ENCODE measurements at places on chromosomes 1 and 21.
A peak's percentile ranks its signal among the peaks of the same experiment; 100 is the strongest.

DNA sequence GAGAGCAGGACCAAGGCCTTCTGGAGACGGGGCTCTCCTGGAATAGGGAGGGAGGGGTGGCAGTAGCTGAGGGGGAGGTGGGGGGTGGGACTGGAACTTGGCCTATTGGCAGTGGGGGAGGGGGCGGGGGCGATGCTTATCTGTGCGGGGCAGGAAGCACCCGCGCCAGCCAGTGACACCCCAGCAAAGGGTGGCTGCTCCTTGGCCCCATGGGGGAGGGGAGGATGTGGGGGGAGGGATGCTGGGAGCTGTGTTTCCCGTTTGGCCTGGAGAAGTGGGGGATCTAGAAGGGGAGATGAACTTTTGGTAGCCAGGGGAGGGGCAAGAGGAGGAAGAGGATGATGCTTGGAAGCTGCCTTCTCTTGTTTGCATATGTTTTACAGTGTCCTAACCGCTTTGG lies 11.0 kb downstream of the ZBTB7B start:
- DNase-seq = no peak

GRCh38 chr1:213070406-213070805 lies 19.4 kb downstream of the RPS6KC1 start:
- DNase-seq = no peak

DNA sequence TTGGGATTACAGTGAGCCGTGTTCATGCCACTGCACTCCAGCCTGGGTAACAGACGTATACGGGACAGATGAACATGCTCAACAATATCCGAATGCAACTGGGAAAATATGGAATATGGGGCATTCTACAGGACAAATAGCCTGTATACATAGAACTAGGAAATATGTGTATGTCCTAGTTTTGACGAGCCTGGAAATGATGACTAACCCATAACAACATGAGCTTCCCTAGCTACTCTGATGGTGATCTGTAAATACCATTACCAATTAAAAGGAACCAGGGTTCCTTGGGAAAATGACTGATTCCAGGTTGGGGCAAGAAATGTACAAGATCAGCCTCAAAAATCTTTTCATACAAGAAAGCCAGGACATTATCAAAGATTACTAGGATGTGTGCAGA lies 42.8 kb upstream of the ARTN start:
- no peak for DNase-seq

- DNase-seq = no peak
These were observed 319.0 kb downstream of the HHAT start for GRCh38 chr1:210647406-210648333.

DNA sequence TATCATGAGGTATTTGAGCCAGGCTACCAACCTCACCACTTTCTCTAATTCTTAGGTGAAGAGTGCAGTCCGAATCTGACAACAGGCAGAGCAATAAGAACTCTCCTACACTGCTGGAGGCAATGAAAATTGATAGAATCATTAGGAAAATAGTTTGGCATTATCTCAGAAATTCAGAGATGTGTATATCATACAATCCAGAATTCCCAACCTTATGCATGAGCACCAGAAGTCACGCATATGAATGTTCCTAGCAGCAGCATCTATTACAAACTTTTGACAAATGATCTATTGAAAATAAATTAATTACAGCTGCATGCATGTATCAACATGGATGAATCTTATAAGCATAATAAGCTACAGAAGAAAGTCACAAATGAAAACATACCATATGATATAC lies 176.9 kb upstream of the CAMK1G start:
- no peak for DNase-seq

GRCh38 chr1:95554408-95554807 lies 320.4 kb downstream of the RWDD3 start:
- DNase-seq = no peak

- DNase-seq = no peak
These were observed 621.5 kb upstream of the ADGRL2 start for GRCh38 chr1:81179242-81179641.

DNA sequence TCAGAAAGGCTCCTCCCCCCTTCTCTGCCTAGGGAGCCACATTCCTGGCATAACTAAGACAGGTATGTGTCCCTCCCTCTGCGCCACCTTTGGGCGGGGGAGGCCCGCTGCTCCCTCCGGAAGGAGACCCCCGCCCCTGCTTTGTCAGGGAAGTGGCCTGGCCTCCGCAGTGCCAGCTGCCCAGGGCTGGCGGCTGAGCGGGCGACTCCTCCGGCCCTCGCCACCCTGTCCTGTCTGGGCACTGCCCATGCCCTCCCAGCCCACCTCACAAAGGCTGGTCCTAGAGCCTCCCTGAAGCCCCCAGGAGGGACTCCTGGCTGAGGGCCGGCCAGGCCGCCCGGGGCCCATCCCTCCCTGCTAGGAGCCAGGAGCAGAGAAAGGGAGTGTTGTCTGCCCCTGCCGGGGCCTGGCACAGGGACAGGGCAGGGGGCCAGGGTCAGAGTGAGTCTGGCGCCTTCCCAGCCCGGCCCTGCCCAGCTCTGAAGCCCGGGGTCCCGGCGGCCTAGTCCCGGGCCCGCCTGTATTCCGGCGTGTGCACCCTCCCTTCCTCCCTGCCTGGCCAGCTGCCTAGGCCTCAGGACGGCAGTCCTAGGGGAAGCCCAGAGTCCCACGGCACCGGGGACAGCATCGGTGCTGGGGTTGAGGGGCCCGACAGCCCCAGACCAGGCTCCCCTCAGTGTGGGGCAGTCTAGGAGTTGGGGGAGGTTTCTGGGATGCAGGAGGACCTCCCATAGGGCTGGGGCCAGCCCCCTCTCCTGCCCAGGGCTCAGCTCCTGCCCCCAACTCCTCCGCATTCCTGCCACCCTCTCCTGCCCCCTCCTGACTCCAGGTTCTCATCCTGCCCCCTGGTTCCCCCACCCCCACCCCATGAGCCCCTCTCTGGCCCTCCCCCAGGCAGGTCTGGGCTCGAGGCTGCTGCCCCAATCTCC lies 5.1 kb downstream of the AGRN start:
- no peak for DNase-seq

- no peak for DNase-seq
These were observed 432.0 kb downstream of the SETD4 start for GRCh38 chr21:35628316-35628715.

- DNase-seq = no peak
These were observed 44.3 kb upstream of the GTF2B start for GRCh38 chr1:88935522-88936222.

GRCh38 chr1:125066385-125066784 lies 3881.6 kb downstream of the SRGAP2C start:
- DNase-seq = no peak

GRCh38 chr1:196400478-196401451 lies 207.5 kb downstream of the KCNT2 start:
- no peak for DNase-seq

DNA sequence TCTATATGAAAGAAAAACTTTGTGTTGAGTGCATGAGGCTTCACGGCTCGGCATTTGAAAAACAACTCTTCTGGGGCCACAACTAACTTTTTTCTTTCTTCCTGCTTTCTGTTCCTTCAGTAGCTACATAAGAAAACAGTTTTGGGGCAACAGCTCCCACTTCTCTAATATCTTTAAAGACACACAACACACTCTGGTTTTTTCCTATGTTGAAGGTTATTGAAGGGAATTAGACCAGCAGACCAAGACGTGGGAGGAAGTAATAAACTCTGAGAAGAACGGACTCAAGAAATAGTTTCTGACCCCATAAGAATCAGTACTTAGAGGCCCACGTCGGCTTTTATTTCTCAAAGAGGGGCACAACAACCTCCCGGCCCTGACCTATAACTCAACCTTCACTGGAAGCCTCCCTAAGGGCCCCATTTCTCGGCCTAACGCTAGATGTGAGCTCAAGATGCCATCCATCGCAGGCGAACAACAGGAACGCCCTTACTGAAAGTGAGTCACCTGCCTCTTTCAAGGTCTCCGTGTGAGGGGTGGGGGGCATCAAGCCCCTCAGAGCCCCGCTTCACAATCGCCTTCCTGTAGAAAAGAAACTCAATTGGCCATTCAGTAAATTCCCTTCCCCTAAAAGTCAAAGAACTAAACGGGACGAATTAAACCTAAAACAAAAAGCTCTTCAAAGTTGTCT lies 844 bp downstream of the ZMYM6 start:
- peak; percentile 11 for DNase-seq

- DNase-seq = no peak
These were observed 6.1 kb upstream of the HP1BP3 start for GRCh38 chr1:20793236-20793635.

DNA sequence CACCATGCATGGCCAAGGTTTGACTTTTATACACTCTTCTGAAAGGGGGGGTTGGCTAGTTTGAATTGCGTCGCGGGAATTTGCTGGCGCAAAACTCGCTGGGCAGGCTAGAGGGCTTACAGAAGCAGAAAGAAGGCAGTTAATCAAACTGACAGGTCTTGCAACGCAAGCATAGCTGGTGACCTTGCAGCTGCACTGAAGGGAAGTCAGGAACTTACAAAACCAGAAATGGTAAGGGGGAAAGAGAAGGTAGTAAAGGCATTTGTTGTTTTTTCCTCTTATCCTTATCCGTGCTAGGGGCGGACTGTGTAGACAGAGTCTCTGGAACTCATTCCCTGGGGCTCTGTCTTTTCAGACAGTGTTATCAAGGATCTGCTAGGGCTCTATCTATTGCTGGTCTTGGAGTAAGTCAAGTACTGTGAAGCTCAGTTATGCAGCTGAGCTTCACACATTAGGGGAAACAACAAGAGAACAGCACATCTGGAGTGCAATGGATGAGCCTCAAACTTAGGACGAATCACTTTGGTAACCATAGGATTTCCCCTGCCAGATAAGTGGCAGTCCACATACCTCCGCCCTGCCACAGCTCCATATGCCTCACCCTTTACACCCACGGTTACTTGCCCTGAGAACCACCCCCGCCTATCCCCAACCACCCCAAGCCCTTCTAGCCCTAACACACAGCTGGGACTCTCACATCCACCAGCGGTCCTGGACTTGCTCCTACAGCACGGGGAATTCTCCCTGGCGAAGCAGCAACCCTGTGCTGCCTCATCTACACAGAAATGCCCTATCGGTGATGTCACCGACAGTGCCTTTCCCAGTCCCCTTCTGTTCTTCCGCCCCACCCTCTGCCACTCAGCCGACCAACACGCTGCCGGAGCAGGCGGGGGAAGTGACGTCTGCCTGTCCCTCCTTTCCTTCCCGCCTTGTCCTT lies 251.4 kb downstream of the FAM72C start:
- DNase-seq = no peak

DNA sequence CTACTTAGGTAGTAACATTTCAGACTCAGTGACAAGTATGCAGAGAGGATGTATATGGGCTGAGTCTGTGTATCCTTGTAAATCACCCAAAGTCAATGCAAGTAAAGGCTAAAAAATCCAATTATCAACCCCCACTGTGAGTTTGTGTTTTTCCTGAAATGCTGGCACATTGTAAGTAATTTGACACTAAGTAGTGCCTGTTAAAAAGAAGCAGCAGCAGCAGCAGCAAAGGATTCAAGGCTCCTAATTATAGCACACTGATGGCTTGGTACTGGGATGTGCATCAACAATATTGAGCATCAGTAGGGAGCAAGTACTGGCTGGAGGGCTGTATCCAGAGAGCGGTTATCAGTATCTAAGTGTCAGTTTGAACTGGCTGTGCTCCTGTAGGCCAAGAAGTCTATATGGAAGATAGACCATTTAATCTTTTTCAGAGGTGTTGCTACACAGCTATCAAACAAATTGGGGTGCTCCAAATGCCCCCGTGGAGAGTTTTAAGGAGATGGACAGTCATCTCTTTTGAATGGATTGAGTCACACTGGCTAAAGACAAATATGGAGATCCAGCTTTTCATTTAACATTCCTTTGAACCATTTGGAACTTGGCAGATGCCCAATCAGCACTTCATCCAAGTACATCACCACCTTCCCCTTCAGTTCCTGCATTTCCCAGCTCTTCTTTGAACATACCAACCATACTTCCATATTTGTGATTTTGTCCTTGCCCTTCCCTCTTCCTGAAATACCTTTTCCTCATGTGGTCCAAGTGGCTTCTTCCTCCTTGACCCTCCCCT lies 241.2 kb upstream of the ST6GALNAC5 start:
- DNase-seq = no peak

DNA sequence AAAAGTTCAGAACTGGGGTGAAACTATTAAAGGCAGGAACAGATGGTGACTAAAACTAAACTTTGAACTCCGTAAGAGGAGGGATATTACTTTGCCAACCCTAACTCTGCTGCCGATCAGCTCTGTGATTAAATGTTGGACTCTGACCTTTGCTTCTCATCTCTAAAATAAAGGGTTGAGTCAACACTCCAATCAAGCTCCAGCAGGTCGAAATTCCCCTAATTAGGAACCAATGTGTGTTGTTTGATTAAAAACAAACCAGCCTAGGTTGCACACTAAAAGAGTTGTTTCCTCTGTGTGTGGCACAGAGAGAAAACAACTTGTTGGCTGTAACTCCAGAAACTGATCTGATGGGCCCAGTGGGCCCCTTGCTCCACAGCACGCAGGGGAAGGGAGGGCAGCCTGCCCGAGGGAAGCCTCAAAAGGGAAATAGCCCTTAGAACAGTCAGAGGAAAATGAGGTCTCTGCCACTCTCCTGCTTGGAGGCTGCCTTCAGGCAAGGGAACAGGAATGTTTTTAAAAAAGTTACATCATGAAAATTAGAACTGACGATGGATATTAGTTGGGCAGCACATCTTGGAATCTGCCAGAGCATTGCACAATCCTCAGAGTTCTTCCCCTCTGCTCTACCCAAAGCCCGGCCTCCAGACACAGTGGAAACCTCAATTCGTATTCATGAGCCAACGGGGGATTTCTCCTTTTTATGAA lies 69.3 kb downstream of the KCTD3 start:
- DNase-seq = no peak

DNA sequence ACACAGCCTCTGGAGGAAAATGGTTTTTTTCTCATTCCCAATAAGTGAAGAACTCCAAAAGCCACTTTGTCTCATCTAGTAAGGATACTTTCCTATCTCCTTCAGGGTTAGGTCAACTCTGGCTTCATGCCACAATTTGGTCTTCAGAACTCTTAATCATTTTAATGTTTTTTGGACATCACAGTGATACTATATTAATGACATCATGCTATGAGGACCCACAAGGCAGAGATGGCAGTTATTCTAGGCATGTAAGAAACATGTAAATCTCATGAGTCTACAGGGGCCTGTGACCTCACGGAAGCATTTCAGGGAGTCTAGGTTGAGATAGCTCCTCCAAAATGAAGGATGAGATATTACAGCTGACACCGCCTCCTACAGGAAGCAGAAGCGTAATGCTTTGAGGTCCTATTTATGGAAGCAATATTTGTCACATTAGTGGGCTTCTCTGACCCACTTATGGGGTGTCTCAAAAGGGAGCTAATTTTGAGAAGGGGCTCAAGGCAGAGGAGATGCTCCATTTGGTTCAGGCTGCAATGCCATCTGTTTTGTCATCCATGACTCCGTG lies 5.0 kb upstream of the GPR137B start:
- no peak for DNase-seq

- DNase-seq = no peak
These were observed 226.6 kb downstream of the CAMTA1 start for GRCh38 chr1:7011826-7012225.

GRCh38 chr1:114075546-114076242 lies 78.0 kb downstream of the SYT6 start:
- DNase-seq = no peak

DNA sequence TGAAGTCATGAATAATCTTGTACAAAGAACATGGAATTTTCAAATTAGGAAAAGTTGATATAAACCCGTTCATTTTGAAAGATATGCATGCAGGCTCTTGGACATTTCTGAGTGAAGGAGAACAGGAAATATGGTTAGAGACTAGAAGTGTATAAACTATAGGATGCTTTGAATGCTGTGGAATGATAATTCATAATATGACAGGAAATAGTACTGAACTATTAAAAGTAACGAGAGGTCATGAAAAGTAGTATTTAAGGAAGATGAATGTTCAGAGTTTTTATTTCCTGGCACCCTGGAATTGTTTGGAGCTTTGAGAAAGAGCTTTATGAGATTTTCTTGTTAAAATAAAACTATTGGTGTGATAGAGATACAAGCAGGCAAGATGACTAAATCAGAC lies 18.7 kb upstream of the CRB1 start:
- DNase-seq = no peak
